ENCODE measurements at places on chromosomes 2 and 18. TPM values are rescaled to one million over a fixed set of nuclear protein-coding genes. Genes with fewer than 3 reads are reported as not detected.

GRCh38 chr2:42138163-42139015, 30.8 kb upstream of the EML4 start:
- DNase-seq = peak; percentile 84

GRCh38 chr2:1269812-1270211, 143.5 kb upstream of the TPO start:
- DNase-seq = no peak

GRCh38 chr2:30224151-30224550, 7.2 kb upstream of the LBH start:
- DNase-seq = no peak

DNA sequence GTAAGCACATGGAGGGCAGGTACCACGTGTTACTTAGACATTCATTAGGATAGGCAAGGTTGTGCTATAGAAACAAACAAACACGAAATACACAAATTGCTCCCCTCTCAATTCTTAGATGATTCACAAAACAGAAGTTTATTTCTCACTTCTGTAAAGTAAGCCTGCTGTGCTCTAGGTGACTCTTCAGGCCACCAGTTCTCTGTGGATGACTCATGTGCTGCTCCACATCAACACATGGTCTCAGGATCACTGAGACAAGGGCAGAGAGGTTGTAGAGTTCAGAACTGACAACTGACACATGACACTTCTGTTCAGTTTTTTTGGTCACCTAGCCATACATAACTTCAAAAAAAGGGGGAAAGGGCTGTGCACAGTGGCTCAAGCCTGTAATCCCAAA, 70.6 kb downstream of the DAW1 start:
- DNase-seq = no peak

Gene ASPRV1
- 0.75 TPM for total RNA-seq

Gene WNT10A
- total RNA-seq = not detected

All from osteocyte (in vitro differentiated cells).